ENCODE measurements at places on chromosomes 12 and 14.

DNA sequence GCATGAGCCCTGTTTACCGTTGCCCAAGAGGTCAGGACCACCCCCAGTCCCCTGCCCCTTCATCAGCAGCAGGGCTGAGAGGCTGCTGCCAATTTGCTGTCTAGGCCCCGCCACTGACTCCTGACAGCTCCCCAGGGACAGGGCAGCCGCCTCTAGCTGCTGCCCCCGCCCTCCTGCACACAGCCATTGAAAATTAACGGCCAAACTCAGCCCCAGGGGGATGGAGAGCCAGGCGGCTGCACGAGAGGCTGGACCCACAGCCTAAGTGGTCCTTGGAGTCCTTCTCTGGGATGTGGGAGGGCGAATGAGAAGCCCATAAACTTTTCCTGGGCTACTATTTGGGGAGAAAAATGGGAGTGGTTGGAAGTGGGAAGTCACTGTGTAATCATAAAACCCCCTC lies 4.6 kb downstream of the FOXN4 start:
- peaks cover 8% of the 10 kb centered on the region for H3K4me1 ChIP-seq
- H3K4me3 ChIP-seq = no peak overlapping the region

DNA sequence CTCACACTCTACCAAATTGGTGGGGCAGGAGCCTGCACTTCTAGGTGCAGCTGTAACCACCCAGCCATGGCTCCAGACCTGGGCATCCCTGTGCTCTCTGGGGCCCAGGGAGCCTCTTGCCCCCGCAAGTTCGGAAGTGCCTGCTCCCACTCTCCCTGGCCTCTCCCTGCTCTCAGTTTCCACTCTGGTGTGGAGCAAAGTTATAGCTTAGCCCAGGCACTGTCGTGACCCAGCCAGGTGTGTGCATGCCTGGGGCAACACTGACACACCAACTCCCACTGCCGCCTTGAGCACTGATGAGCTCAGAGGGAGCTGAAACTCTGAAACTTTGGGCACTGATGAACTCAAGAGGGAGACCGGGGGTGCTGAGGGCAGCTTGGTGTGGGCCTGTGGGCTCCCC lies 8.7 kb upstream of the FBXO33 start:
- no peak for DNase-seq
- H3K36me3 ChIP-seq = no peaks in the 10 kb centered on the region
- H3K27ac ChIP-seq = no peak overlapping the region
- no peaks in the 10 kb centered on the region for H3K27me3 ChIP-seq
- no peaks in the 10 kb centered on the region for H3K4me1 ChIP-seq

GRCh38 chr14:76780875-76781647 lies 19.8 kb downstream of the VASH1 start:
- DNase-seq = no peak
- H3K4me3 ChIP-seq = no peak overlapping the region
- peaks cover 16% of the 10 kb centered on the region for H3K36me3 ChIP-seq
- no peaks in the 10 kb centered on the region for H3K4me1 ChIP-seq
- H3K27me3 ChIP-seq = no peaks in the 10 kb centered on the region
- H3K27ac ChIP-seq = no peak overlapping the region

DNA sequence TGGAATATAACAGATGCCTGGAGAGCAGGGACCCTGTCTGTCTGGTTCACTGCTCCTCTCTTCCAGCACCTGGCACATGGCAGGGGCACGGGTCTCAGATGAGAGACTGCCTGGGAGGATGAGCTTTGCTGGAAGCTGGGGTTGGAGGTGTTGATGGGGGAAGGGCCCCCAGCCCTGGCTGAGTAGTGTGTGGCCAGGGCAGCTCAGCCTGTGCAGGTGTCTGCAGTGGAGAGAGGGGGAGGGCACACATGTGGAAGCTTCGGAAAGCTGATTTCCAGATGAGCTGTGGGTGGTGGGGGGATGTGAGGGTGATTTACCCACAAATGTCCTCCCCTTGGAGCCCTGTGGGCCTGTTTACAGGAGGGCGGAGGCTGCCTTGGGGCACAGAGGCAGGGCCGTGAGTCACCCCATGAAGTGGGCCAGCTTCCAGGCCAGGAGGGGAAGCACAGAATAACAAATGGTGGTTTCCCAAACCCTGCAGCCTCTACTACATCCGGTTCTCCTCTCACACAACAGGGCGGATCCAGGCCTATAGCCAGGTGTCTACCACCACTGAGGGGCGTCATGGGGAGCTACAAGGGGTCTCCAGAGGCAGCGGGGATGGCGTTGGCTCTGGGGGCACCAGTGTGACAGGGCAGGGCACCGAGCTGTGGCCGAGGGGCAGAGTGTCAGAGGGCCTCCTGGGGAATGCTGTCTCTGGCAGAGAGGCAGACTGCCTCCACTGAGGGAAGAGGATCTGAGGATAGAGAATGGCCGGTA lies 11.0 kb downstream of the KRT7 start:
- H3K4me1 ChIP-seq = peaks cover 57% of the 10 kb centered on the region
- peak; percentile 95 for DNase-seq
- no peaks in the 10 kb centered on the region for H3K36me3 ChIP-seq
- no peaks in the 10 kb centered on the region for H3K27me3 ChIP-seq

- H3K4me3 ChIP-seq = peak overlapping the region; percentile 67
- peak overlapping the region; percentile 84 for H3K27ac ChIP-seq
- H3K36me3 ChIP-seq = no peaks in the 10 kb centered on the region
- H3K27me3 ChIP-seq = no peaks in the 10 kb centered on the region
- peaks cover 20% of the 10 kb centered on the region for H3K4me1 ChIP-seq
- no peak for DNase-seq
These were observed 678 bp downstream of the INF2 start for GRCh38 chr14:104689881-104690711.

- peak; percentile 92 for DNase-seq
- H3K27me3 ChIP-seq = no peaks in the 10 kb centered on the region
- H3K36me3 ChIP-seq = peaks cover 9% of the 10 kb centered on the region
- H3K4me1 ChIP-seq = peaks cover 4% of the 10 kb centered on the region
These were observed at the start of gene SAV1 for GRCh38 chr14:50667996-50668825. Gene SAV1, minus strand, starts transcription at chr14:50668306. Its CDS starts 339 bp downstream, at chr14:50667967.

- H3K4me1 ChIP-seq = no peaks in the 10 kb centered on the region
- H3K4me3 ChIP-seq = peak overlapping the region; percentile 70
- peak overlapping the region; percentile 31 for H3K27ac ChIP-seq
- H3K27me3 ChIP-seq = no peaks in the 10 kb centered on the region
- peak; percentile 93 for DNase-seq
These were observed 2.8 kb downstream of the GLI1 start for GRCh38 chr12:57462251-57462911.

DNA sequence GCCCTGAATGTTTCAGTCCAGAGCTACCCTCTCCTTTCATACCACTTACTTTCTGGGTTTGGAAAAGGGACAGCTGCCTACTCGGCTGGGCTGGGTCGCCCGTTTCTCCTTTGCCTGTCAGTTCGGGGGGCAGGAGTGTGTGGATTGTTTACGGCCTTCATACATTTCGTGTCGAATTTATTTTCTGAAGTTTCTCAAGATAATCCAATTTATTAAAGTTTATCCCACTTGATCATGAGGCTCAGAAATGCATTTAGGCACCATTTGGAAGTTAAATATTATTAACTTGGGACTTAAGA lies 608 bp downstream of the ZNF410 start:
- peaks cover 9% of the 10 kb centered on the region for H3K4me1 ChIP-seq
- H3K4me3 ChIP-seq = peak overlapping the region; percentile 96

GRCh38 chr12:51907083-51907855 lies at the start of gene ACVRL1:
Gene ACVRL1, plus strand, starts transcription at chr12:51907504. Its CDS starts 4,971 bp downstream, at chr12:51912475.
- H3K27me3 ChIP-seq = no peaks in the 10 kb centered on the region
- H3K36me3 ChIP-seq = no peaks in the 10 kb centered on the region
- H3K27ac ChIP-seq = peak within 1 kb of the TSS; percentile 60
- H3K4me3 ChIP-seq = peak within 1 kb of the TSS; percentile 15

GRCh38 chr14:101112351-101113107 lies 209.0 kb upstream of the RTL1 start:
- no peak overlapping the region for H3K27ac ChIP-seq
- no peak for DNase-seq
- no peaks in the 10 kb centered on the region for H3K36me3 ChIP-seq
- no peak overlapping the region for H3K4me3 ChIP-seq
- no peaks in the 10 kb centered on the region for H3K4me1 ChIP-seq

All from pancreas (tissue), 10 donors.